ENCODE measurements at places on chromosomes 16 and 17.

- DNase-seq = no peak
Observed at GRCh38 chr16:10878328-10878643, 1.3 kb downstream of the CIITA start.

DNA sequence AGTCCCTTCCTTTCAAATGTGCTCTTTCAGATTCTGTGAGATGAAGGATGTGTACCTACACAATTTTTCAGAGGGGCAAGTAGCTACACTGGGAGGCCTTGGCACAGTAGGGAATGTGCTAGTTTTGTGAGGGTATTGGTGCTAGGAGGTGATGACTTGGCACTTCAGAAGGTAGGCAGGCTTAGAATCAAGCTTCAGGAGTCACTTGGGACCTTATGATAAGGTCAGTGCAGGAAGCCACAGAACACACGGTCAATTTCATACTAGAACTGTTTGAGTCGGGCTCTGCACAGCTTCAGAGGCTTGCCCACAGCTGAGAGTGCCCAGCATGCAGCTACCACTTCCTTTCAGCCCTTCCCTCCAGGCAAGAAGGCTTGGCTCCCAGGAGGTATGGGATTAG, 6.1 kb downstream of the CMTM1 start:
- DNase-seq = no peak

- no peak for DNase-seq
Observed at GRCh38 chr17:144936-145670, 7.7 kb downstream of the SCGB1C2 start.

- no peak for DNase-seq
Observed at GRCh38 chr17:65022751-65023700, 33.5 kb downstream of the GNA13 start.

GRCh38 chr16:54766355-54766754, 164.3 kb upstream of the IRX5 start:
- DNase-seq = no peak

DNA sequence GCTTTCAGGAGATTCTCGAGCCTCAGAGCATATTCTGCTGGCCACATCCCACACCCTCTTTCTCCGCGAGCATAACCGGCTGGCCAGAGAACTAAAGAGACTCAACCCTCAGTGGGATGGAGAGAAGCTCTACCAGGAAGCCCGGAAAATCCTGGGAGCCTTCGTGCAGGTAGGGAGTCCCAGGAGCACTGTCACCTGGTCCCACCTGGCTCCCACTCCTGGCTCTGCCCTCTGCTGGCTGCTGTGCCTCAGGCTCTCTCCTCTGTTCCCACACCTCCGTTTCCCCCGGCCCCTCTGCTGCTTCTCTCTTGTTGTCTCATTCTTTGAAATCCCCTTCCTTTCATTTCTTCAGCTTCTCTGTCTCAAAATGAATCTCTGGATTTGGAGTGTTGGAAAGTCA, 16.4 kb downstream of the LPO start:
- no peak for DNase-seq

DNA sequence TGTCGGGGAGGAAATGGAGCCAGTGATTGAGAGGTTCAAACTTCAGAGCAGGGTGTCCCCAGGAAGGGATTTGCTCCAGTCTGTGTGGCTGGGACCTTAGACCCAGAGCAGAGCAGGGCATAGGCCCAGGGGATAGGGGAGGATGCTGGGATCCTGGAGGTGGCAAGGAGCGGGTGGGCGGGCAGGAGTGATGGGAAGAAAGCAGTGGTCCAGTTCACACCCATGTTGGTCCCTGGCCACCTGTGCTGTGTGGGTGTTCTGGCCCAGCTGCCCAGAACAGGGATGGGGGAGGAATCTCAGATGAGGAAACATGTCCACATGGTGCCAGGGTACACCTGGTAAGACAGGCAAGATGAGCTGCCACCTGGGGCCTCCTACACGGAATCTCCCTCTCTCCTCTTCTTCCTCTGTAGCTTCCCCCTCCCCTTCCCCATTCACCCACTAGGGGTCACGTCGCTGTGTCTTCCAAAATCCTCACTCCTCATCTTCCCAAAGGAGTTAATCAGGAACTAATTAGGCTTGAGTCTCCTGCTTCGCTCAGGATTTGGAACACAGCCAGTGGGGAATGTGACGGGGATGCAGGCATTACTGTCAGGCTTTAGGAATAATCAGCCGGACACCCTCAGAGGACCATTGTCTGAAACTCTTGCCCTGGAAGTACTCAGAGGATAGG, 2.3 kb downstream of the BEAN1 start:
- DNase-seq = no peak

All from SW 1271 (cell line).